ENCODE measurements at places on chromosomes 3 and 15.

- no peak for DNase-seq
Measured at GRCh38 chr3:140343211-140344081, 334.4 kb upstream of the TRIM42 start.

DNA sequence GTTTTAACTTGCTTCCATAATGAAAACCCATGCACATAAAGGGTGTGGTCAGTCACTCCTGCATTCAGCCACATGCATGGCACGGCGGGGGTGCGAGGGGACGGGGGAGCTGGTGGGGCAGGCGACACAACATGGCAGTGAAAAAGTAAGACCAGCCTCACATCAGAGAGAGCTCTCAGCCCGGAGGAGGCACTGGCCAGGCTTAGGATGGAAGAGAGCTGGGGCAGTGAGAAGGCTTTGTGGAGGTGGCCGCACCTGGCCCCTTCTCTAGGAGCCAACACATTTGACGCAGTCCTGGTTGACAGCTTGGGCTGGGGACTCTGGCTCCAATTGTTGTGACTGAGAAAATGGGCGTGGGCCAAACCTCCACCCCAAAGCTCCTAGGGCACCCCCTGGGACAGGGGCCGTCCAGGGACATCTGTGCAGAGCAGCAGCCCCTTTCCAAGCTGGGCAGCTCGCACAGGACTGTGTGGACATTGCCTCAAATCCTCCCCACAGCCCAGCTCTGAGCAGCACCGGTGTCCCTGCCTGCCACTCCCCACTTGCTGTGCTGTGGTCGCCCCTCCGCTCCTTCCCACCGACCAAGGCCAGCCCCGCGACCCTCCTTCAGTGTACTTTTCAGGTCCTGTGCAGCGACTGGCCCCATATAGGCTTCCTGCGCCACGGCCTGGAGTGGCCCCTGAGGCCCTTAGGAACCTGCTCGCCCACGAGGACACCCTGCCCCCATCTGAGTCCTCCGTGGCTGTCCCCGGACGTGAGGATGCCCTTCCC, 126.0 kb upstream of the IQSEC1 start:
- DNase-seq = no peak

GRCh38 chr15:96428742-96429141, 98.2 kb downstream of the NR2F2 start:
- no peak for DNase-seq

- no peak for DNase-seq
Measured at GRCh38 chr3:14726441-14726780, 51.5 kb downstream of the C3orf20 start.

DNA sequence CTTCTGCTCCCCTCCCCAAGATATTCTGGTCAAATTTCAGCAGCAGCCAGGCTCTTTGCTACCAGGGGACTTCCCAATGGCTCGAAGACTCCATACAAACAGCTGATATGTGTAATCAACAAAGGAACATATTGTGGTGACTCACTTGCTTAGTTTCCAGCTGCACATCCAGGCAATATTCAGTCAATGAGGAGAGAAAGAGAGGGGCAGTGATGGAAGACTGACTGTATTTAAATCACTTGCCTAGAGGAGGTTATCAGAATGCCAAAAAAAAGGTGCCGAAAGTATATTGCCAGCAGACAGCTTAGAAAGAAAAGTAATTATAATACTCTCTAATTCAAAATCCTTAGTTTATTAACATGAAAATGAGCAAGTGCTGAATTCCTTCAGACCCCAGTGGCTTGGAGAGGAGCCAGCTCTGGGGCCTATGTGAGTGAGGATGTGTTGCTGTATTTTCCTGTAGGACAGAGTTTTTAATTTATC, 236.5 kb downstream of the LRTM1 start:
- no peak for DNase-seq

DNA sequence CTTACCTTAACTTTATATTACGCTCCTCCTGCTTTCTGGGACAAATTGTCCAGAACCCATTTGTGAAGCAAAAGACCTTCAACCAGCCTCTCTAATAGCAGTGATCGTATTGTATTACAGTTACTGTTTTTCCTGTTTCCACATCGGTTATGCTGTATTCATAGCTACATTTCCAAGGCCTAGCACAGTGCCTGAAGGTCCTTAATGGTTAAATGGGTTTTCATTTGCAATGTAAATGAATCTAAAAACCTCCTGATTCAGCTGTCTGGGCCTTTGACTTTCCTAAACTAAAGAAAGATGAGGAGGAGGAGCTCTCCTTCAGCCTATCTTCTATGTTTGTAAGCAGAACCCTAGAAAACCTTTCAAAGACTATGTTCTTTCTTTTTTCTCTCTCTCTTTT, 99.1 kb downstream of the LRRC28 start:
- DNase-seq = no peak

DNA sequence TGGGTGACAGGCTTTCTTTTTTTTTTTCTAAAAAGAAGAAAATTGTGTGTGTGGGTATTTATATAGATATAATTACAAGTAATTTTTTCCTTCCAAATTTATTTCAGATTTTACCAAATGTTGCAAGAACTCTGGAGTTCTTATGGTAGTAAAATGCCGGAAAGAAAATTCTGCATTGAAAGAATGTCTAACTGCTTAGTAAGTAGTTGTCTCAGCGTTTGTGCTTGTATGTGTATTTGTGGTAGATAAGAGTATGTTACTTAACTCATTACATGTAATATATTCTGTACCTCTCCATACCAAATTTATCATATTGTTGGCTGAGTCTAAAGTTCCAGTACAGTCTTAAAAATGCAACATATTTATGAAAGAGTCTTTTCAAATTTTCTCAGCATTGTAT, 32.3 kb upstream of the ZCWPW2 start:
- no peak for DNase-seq

DNA sequence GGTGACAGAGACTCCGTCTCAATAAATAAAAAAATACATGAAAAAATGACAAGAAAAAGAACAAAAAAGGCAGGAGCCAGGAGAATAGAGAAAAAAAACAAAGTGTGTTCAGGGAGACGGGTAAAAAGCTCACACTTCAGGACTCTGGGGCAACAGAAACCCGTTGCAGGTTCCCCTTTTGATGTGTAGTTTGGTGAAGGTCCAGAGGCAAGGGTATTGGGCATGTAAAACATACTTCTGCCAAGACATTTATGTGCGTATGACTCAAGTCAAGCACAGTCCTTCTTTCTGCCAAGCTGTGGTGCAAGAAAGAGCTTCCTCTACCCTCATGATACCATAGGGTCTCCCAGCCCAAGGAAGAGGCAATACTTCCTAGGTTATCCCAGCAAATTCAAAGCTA, 33.4 kb upstream of the STRIT1 start:
- no peak for DNase-seq

- no peak for DNase-seq
Measured at GRCh38 chr3:187125319-187126031, 13.8 kb downstream of the RPL39L start.

GRCh38 chr3:63814237-63814636, 4.9 kb upstream of the C3orf49 start:
- DNase-seq = no peak

GRCh38 chr3:59189526-59189925, 139.7 kb upstream of the CFAP20DC start:
- no peak for DNase-seq

DNA sequence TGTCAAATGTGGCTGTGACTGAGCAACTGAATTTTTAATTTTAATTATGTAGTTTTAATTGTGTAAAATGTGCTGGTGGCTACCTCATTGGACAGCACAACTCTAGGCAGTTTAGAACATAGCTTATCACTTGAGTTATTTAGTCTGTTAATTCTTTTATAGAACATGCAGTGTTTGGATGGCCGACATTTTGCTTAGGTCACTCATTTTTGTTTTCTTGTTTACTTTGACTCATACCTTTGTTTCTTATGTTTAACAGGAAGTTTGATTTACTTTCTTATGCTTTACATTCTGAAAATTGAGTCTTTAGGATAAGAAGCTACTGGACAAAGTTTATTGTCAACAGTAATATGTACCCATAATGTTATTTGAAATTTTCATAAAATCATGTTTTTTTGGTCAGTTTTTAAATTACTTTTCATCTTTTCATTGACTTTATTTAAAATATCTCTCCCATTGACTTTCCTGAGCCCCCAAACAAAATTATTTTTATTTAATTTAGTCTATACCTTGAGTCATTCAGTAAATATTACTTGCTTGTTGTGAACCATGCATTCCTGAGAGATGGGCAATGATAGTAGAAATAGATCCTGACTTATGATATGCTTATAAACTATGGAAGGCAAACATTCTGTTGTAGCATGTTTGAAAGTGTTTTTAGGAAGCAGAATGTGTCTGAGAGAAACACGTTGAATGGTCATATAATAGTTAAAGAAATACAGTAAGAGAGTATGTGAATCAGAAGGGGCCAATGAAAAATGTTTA, 60.6 kb downstream of the TCF12 start:
- no peak for DNase-seq

- DNase-seq = no peak
Measured at GRCh38 chr3:67497746-67498145, 156.7 kb downstream of the SUCLG2 start.

DNA sequence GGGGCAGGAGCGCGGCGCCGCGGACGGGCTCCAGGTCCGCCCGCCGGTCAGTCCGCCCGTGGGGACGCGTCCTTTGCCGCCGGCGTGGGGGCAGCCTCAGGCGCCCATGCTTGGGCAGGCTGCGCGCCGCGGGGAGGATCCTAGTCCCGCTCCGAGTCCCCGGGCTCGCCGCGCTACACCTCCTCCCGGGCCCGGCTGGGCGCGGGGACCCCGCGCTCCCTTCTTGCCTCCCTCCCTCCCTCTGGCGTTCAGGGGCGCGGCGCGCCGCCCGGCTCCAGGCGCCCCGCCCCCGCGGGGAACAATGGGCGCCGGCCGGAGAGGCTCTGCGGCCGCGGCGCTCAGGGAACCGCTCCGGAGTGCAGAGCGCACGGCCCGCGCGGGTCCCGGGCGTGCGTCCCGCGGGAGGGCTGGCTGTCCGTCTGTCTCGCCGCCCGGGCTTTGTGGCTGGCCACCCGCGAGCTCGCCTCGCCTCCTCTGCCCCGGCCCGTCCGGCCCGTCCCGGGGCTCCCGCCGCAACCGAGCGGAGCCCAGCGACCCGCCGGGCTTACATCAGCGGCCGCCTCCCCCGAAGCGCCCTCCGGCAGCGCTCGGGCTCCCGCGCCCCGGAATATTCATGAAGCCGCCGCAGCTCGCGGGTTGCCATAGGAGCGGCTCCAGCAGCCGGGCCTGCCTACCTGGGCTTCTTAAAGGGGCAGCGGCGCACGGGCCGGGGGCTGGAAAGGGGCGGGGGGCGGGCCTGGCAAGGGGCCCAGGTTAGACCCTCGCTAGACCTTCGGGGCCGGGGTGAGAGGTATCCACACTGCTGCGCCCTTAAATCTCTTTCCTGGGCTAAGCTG, at the start of gene HCN4:
Gene HCN4 (minus strand): TSS at position 658 of the 836 bp plus-strand sequence. CDS start 688 bp downstream, outside the sequence.
- DNase-seq = no peak

GRCh38 chr15:69237718-69238117, 61.0 kb upstream of the PAQR5 start:
- DNase-seq = no peak

DNA sequence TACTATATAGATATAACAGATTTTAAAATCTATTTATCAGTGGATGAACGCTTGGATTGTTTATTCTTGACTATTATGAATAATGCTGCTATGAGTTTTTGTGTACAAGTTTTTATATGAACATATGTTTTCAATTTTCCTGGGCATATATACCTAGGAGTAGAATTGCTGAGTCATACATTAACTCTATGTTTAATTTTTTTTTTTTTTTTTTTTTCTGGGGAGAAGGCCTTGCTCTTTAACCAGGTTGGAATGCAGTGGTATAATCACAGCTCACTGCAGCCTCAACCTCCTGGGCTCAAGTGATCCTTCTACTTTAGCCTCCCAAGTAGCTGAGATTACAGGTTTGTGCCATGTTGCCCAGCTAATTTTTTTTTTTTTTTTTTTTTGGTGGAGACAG, 9.1 kb downstream of the CIDEC start:
- no peak for DNase-seq

- DNase-seq = no peak
Measured at GRCh38 chr3:116563351-116563750, 118.1 kb upstream of the LSAMP start.

GRCh38 chr3:110933821-110934426, 137.7 kb upstream of the NECTIN3 start:
- no peak for DNase-seq

DNA sequence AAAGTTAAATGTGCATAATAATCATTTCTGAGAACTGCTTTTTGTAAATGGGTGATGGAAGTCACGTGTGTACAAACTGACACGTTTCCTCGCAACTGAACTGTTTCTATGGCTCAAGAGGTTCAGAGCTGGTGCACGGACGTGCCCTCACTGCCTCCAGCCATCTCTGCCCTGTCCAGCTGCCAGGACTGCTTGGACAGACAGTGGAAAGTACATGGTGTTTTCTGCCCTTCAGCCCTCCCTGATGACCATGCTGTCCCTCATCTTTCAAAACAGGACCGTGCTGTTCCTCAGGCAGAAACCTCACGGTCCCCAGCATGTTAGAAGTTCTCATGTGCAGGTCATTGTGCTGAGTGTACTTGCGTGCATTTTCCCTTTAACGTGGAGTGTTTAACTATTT, 38.7 kb downstream of the GJD2 start:
- no peak for DNase-seq

DNA sequence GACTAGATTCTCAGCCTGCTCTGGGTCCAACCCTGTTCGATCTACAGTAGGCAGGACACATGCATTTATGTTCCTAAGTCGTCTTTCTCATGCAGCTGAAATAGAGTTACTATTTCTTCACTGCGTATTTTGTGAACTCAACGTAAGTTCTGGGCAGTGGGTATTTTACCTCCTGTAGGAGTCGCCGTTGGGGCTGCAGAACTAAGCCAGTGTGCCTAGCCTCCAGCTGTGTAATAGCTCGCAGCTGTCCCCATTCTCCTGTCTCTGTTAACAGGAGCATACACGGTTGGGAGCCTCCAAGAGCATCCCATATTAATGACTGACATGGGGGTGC, 58.4 kb upstream of the HRH1 start:
- no peak for DNase-seq

DNA sequence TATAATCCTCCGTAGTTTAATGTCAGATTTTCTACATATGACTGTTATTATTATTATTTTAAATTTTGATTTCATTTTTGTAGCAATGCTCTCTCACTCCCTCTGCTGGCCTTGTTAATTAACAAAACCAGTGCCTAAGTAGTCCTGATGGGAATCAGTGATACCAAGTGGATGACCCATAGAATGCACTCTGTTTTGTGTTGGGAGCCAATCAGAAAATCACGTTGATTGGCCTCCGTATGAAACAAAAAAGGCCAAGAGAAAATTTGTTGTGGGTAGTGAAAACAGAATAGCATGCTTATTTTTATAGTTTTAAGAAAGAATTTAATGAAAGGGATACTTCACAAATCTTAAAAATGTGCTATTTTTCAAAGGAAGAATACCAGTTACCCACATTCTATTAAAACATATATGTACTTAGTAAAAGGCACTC, 34.4 kb upstream of the MEIS2 start:
- no peak for DNase-seq

- DNase-seq = no peak
Measured at GRCh38 chr3:105504440-105504951, 137.8 kb downstream of the ALCAM start.

- no peak for DNase-seq
Measured at GRCh38 chr3:104291437-104291851, 1075.3 kb upstream of the ALCAM start.

- no peak for DNase-seq
Measured at GRCh38 chr3:118292841-118293240, 741.8 kb downstream of the IGSF11 start.

GRCh38 chr3:128504963-128505730, 12.1 kb upstream of the GATA2 start:
- no peak for DNase-seq

All from mesothelial cell of epicardium (in vitro differentiated cells).